Stimulated activated CD4-positive, alpha-beta T cell treated with anti-CD3 and anti-CD28 coated beads, Interleukin-1b, Interleukin-23, amount 100 ng/mL, for 1 hour (primary cell): ENCODE measurements at places on chromosomes 2 and 18.

DNA sequence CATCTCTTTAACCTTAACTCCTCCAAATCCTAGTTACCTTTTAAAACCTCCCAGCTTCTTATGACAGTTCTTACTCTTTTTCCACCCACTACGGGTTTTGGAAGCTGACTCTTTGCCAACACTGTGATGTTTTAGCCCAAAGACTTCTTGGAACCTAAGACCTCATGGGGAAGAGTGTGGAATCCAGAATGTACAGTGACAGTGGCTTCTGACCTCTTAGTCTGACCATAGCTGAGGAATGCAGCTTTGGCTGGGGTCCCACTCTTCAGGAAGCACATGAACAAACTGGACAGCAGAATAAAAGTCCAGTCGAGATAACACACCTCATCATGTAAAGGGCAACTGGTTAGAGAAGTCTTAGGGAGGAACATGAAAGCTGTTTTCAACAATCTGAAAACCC, 161.1 kb upstream of the PKDCC start:
- DNase-seq: no peak

GRCh38 chr2:60554074-60554645, 706 bp upstream of the BCL11A start:
- DNase-seq: no peak

GRCh38 chr2:34107811-34108210, 508.7 kb upstream of the FAM98A start:
- no peak for DNase-seq

DNA sequence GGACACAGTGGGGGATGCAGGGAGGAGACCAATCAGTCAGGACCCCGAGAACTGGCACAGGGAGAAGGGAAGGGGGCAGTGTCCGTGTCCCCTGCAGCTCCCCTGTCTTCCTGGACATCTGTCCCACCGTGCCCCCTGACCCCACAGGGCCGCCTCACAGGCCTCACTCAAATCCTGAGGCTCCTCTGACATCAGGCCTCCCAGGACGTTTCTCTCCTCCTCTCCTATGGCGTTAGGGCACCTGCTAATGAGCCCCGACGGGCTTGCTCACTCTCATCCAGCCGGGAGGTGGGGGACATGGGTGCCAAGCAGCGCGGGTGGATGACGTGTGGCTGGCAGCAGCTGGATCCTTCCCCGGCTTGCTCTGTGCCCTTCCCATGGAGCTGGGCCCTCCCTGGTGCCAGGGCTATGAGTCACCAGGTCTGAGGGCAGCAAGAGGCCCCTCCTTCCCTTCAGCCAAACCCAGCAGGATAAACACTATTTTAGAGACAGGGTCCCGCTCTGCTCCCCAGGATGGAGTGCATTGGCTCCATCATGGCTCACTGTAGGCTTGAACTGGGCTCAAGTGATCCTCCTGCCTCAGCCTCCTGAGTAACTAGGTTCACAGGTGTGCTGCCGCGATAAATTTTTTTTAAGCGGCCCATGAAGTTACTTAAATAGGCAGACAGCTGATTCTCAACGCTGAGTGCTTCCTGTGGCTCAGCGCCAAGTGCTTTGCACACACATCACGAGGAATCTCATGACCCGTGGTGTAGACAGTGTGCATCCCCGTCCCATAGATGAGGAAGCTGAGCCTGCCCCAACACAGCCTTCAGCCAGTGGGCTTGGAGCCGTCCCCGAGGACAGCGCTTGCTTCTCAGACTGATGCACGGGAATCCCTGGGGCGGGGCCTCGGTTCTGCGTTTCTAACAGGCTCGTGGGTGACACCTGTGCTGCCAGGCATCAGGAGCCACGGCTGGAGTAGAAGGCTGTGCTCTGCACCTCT, 64.5 kb upstream of the HDAC4 start:
- DNase-seq: no peak

DNA sequence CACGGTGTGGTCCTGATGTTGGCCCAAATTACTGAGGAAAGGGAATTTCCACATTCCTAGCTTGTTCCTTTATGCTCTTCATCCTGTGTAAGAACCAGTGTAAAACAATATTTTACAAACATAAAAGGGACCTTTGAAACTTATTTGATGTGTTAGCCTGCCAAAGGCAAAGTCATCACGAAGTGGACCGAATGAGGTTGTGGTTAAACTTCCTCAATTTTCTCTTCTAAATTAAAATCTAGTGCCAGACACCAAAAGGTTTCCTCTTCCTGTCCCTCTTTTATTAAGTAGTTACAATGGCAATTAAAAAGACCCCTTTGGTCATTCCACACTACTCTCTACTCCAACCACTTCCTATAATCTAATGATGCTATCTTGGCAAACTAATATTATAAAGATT, 279.8 kb downstream of the AFF3 start:
- no peak for DNase-seq

DNA sequence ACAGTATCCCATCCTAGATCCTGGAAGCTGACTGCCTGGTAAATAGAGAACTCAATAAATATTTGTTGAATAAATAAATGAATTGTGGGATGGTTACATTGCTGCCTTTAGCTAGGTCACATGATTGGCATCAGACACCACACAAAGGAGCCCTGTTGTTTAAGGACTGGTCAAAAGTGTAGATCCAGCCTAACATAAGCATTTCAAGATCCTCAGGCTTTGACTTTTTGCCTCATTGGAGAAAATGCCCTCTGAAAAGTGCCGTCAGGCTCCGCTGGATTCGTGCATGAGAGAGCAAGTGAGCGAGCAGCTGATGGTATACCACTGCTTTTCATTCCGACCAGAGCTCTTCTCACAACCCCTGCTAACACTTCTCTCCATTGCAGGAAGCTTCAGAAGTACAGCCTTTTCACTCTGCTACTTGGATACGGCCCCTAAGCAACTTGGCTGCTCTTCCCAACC, 1.3 kb upstream of the ZNF24 start:
- no peak for DNase-seq

GRCh38 chr2:241822264-241822623, 13.3 kb downstream of the NEU4 start:
- no peak for DNase-seq

- no peak for DNase-seq
Observed at GRCh38 chr2:2573205-2573604, 242.1 kb upstream of the MYT1L start.

- DNase-seq: no peak
Observed at GRCh38 chr18:79804130-79804787, 6.5 kb downstream of the KCNG2 start.

- no peak for DNase-seq
Observed at GRCh38 chr2:20169796-20170703, 54.9 kb downstream of the SDC1 start.

GRCh38 chr2:215685238-215685990, 249.5 kb upstream of the FN1 start:
- no peak for DNase-seq

DNA sequence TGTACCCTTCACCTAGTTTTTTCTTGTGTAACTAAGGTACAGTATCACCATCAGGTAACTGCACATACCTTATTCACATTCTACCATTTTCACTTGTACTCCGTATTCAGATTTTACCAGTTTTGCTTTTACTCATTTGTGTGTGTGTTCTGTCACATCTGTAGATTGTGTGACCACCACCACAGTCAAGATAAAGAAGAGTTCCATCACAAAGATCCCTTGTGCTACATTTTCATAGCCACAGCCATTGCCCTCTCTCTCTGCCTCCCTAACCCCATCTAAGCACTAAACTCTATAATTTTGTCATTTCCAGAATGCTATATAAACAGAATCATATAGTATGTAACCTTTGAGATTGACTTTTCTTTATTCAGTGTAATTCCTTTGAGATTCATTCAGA, 23.5 kb downstream of the DIS3L2 start:
- DNase-seq: no peak

- no peak for DNase-seq
Observed at GRCh38 chr18:77148289-77148688, 15.7 kb upstream of the MBP start.

DNA sequence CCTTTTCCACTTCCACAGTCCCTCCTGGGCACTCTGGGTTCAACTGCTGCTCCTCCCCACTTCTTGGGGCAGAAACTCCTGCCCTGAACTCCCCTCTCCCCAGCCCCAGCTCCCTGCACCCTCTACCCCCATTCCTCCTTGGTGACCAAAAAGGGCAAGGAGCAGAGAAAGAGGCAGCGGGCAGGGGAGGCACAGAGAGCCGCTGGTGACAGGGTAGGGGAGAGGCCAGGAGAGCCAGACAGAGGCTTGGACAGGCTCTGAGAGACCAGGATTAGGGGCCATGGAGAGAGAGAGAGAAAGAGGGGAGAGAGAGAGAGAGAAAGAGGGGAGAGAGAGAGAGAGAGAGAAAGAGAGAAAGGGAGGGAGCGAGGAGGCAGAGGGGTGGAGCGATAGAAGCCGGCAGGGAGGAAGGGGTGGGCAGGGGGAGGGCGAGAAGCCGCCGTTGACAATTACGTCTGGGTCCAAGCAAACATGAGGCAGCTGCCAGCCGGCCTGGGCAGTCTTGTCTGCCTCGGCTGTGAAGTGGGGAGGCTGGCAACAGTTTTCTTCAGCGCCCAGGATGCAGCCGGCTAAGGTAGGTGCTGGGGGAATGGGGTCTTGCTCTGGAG, at the start of gene KCNIP3:
Gene KCNIP3, plus strand, starts transcription at position 468 of the 608 bp plus-strand sequence. Its CDS starts 92 bp downstream, at position 560.
- no peak for DNase-seq

- no peak for DNase-seq
Observed at GRCh38 chr2:163187995-163188655, 349.6 kb upstream of the KCNH7 start.

GRCh38 chr18:46243095-46243494, 138.9 kb downstream of the HAUS1 start:
- no peak for DNase-seq
